ENCODE measurements at places on chromosomes 6 and 20. TPM values are rescaled to one million over a fixed set of nuclear protein-coding genes. Genes with fewer than 3 reads are reported as not detected.

AAR2 gene
- total RNA-seq: 27.7 TPM

GRCh38 chr6:140988780-140989179 is 1143.9 kb upstream of the GJE1 start:
- H3K27ac ChIP-seq: no peak overlapping the region
- no peaks in the 10 kb centered on the region for H3K27me3 ChIP-seq
- no peak for DNase-seq
- no peaks in the 10 kb centered on the region for H3K4me1 ChIP-seq
- no peak overlapping the region for H3K4me3 ChIP-seq

DNA sequence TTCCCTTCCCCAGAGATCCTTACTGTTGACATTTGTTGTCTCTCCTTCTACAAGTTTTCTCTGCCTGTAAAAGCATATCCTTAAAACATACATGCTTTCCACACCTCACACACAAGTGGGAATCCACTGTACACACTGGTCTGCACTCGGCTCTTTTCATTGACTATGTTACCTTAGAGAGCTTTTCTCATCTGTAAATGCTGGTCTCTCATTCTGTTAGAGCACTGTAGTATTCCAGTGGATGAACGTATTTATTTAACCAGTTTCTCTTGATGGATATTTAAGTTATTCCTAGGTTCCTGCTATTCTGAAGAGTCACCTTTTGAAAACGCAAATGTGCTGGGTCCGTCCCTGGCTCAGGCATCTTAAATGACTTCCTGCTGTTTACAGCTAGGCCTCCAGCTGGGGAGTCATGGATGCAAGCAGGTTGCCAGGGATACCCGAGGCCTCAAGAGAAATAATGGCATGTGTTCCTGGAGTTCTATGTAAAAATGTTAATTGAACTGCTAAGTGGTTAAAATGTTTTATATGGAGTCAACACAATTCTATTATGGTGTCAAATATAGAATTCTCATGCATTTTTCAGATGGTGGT is 61.1 kb upstream of the TGM3 start:
- no peak overlapping the region for H3K27ac ChIP-seq
- H3K4me3 ChIP-seq: no peak overlapping the region
- H3K4me1 ChIP-seq: peaks cover 41% of the 10 kb centered on the region
- H3K27me3 ChIP-seq: no peaks in the 10 kb centered on the region
- H3K36me3 ChIP-seq: no peaks in the 10 kb centered on the region
- no peak for DNase-seq

DNA sequence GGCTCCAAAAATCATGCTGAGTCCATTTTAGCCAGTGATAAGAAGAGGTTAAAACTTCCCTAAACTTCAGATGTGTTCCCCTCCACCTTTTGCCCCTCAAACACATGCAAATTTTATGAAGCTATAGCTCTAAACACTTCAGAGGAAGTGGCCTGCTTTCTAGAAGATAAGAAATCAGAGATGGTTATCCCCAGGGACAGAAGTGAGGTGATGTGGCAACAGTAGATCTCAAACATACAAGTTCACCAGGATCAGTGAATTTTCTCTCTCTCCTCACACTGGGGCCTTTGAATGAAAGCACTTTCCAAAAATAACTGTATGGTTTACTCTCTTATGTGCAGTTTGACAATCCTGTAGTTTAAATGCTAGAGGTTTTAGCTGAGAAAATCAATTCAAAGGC is 332.0 kb downstream of the BTBD9 start:
- H3K4me1 ChIP-seq: peaks cover 17% of the 10 kb centered on the region
- no peak overlapping the region for H3K4me3 ChIP-seq
- no peak for DNase-seq
- H3K27ac ChIP-seq: no peak overlapping the region
- no peaks in the 10 kb centered on the region for H3K36me3 ChIP-seq

GRCh38 chr6:131721161-131721560 is 10.3 kb upstream of the CTAGE9 start:
- H3K36me3 ChIP-seq: no peaks in the 10 kb centered on the region
- 0 out of 2 replicates have a peak, but pooled peaks cover 3% of the 10 kb centered on the region for H3K4me1 ChIP-seq
- no peak for DNase-seq
- H3K27me3 ChIP-seq: no peaks in the 10 kb centered on the region
- H3K27ac ChIP-seq: no peak overlapping the region

DNA sequence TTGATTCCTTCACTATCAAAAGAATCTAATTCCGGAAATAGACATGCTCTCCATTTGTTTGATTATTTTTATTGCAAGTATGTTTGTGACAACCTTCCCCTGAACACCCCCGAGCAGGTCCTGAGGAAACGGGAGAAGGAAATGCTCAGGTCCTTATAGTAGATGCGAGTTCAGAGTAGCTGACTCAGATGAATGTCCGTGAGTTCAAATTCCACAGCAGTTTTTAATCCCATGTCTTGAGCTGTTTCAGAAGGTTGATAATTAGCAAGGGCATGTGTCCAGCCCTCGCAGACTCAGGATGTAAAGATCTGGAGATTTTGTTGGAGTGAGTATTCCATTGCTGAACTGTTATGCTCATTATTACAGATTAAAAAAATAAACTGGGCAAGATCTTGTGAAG is 169.3 kb downstream of the BCAS1 start:
- H3K27me3 ChIP-seq: no peaks in the 10 kb centered on the region
- peak; percentile 44 for DNase-seq
- H3K4me1 ChIP-seq: peaks cover 33% of the 10 kb centered on the region
- H3K36me3 ChIP-seq: no peaks in the 10 kb centered on the region
- peak overlapping the region; percentile 62 for H3K27ac ChIP-seq

DNA sequence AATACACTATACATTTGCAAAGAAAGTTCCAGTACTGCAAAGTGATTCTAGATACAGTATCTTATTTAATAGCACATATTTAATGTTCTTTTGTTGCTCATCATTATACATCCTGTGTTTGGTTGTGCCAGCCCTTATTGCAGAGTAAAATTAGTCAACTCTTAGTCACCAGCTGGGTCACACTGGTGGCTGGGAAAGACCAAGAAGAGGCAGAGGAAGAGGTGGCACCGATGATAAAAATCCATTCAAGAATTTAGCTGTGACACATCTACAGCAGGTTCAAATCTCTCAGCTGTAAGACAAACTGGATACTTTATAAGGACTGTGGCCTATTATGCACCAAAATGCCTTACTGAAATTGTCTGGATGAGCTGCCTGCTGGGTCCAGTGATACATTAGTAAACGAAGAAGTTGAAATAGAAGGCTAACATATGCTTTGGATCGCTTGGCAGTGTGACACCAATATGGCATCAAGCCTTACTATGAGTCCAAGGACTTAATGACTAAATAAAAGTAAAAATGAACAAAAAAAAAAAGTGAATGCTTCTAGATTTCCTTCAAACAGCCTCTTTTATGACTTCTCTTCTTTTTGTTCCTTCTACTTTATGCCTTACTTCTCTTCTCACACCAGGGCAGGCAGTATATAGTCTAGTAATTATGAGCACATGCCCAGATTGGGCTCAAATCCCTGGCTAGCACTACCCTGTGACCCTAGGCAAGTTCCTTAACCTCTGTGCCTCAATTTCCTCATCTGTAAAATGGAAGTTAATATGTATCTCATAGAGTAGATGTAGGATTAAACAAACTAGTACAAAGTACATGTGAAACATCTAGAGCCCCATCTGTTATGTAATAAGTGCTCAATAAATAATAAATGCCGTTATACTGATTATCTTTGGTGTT is 29.4 kb upstream of the RNF8 start:
- H3K4me1 ChIP-seq: peaks cover 18% of the 10 kb centered on the region
- no peak overlapping the region for H3K4me3 ChIP-seq
- DNase-seq: no peak

GRCh38 chr6:109695468-109695867 is 4.4 kb downstream of the FIG4 start:
- no peaks in the 10 kb centered on the region for H3K27me3 ChIP-seq
- DNase-seq: no peak
- H3K27ac ChIP-seq: no peak overlapping the region
- no peaks in the 10 kb centered on the region for H3K36me3 ChIP-seq
- H3K4me1 ChIP-seq: peaks cover 6% of the 10 kb centered on the region
- no peak overlapping the region for H3K4me3 ChIP-seq

- no peak for DNase-seq
- no peaks in the 10 kb centered on the region for H3K27me3 ChIP-seq
- no peak overlapping the region for H3K27ac ChIP-seq
- no peak overlapping the region for H3K4me3 ChIP-seq
- peaks cover 17% of the 10 kb centered on the region for H3K36me3 ChIP-seq
- peaks cover 22% of the 10 kb centered on the region for H3K4me1 ChIP-seq
Measured at GRCh38 chr6:1606780-1607515, 2.8 kb upstream of the FOXC1 start.

DNA sequence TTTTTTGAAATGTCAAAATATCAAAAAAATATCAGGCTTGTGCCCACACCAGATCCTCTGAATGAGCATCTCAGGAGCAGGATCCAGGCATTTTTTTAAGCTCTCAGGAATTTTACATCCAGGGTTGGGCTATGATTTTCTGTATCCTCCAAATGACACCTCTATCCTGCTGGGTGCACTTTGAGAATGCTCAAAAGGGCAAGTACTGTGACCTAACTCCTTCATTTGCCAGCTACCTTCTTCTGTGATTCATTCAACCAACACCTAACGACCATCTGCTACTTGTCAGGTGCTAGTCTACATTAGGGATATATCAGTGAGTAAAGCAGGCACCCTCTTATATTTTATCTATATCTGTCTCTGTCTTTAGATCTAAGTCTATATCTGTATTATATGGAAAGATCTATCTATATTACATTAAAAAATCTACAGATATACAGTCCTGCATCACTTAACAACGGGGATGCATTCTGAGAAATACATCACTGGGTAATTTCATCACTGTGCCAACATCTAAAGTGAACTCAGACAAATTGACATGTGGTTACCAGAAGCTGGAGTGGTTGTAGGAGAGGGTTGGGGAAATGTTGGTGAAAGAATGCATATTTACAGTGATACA is 131.6 kb downstream of the KIF16B start:
- H3K4me3 ChIP-seq: no peak overlapping the region
- no peaks in the 10 kb centered on the region for H3K4me1 ChIP-seq
- no peak for DNase-seq
- no peaks in the 10 kb centered on the region for H3K27me3 ChIP-seq
- no peaks in the 10 kb centered on the region for H3K36me3 ChIP-seq
- H3K27ac ChIP-seq: no peak overlapping the region

DNA sequence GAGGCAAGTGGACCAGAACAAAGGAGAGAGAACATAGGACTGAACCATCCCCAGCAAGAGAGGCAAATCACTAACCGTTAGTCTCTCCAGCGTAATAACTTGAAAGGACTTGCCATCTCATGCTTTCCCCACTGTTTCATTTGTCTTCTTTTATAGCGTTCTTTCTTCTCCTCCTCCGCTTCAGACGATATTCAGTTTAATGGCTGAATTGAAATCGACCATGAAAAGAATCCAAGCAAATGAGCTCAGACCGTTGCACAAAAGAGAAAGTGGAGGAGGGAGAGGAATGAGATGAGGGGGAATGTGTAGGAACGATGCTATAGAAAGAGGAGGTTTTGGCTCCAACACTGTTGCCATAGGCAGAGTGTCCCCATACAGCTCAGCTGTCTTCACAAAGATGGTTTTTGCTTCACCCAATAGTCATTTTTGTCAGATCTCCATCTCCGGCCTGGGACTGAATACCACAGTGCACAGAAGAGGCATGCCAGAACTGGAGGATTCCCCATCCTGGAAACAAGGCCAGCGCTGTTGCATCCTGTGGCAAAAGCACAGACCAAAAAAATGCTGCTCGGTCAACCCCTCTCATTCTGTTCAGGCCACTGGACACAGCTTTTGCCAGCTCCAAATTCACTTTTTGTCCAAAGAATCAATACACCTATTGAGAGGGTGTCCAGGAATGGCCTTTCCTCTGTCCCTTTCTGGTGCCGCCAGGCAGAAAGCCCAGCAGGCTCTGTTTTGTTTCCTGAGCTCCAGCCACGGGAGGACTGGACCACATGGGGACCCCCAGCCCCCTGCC is 176.1 kb downstream of the ID4 start:
- no peaks in the 10 kb centered on the region for H3K27me3 ChIP-seq
- no peaks in the 10 kb centered on the region for H3K4me1 ChIP-seq
- no peak overlapping the region for H3K27ac ChIP-seq
- DNase-seq: no peak
- no peak overlapping the region for H3K4me3 ChIP-seq
- no peaks in the 10 kb centered on the region for H3K36me3 ChIP-seq
